RWPE1 (cell line): ENCODE measurements at places on chromosomes 13 and 19.

DNA sequence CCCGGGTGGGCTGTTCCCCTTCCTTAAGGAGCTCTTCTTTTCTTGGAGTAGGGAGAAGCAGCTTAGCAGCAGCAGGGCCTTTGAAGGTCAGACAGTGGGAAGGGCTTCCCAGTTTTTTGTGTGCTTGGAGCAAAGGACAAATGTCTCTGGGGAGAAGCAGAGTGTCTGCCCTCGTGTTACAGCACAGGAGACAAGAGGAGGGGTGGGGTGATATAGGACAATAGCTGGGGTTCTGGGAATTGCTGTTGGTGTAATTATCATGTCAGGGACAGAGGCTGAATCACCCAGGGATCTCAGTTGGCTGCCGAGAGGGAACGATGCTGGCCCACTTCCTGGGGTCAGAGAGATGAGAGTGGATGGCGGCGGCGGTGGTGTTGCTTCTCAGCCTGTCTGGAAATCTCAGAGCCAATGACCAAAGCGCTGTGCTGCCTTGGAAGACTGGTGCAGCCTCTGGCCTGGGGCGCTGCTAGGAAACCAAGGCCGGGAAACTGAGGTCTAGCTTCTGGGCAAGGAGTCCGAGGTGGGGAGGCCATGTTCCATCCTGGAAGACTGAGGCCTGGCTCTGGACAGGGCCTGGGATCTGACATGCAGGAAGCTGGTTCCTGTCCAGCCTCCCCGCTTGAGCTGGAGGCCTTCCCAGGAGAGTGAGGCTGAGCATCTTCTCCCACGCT lies 1.2 kb downstream of the INAFM1 start:
- DNase-seq, result no peak

DNA sequence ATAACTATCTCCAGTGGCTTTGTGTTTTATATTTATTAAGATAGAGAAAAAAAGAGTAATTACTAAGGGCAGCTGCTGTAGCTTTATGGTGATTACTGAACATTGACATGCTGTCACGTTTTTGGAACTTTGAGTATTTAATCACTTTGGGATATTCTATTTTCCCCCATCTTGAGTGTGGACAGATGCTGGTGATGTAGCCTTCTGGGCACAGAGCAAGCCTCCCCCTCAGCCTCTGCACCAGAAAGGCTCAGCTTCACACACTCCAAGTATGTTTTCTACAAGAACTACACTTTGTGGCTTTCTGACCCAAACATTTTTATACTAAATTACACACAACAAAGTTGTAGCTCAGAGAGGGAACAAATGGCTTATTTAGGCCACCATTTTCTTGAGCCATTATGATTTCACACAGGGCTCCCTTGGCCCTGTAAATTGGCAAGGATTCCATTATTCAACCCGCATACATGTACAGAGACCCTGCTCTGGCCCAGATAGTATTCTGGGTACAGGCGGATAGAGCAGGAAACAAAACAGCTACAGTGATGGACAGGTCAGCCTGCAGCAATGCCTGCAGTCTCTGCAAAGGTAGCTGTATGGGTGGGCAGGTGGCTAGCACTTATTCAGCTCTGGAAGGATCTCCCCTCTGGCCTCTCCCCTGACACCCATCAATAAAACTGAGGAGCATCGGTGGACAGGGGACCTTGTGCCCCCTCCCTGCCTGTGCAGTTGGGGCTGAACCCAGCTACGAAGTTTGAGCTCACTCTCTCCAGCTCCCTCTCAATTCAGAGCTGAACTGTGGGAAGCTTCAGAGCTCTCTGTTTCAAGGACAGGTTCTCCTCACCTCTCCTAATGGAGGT lies 1.3 kb downstream of the ALOX5AP start:
- no peak for DNase-seq

DNA sequence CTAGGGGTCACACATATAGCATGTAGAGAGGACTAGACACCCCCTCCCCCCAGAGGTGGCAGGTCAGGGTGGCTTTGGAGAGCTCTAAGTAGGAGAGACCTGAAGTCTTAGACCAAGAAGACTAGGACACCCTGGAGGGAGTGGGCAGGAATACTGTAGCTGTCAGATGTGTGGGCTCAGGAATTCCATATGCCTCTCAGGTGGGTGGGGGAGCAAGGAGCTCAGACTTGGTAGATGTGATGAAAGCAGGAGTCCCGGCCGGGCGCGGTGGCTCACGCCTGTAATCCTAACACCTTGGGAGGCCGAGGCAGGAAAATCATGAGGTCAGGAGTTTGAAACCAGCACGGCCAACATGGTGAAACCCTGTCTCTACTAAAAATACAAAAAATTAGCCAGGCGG lies 1.6 kb downstream of the CRB3 start:
- no peak for DNase-seq

DNA sequence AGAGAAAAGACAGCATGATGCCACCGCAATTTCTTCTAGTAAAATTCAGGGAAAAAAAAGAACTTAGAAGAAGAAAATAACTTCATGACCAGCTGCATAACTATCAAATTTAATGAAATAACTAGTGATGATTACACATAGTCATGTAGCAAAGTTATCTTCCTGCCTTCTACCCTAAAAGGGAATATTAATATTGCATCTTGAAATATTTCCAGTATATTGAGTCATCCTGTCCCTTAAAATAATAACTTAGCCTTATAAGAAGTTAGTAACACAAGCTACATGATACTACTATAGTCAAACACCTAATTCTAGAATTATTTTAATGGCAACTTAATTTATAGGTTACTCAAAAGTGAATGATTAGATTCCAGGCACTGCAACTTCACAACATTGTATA lies 289.2 kb downstream of the KLF12 start:
- DNase-seq, result no peak

GRCh38 chr19:35756377-35757230 lies at the start of gene HSPB6:
TSS of gene HSPB6 (minus strand) at chr19:35757029. CDS start at chr19:35757008, 21 bp downstream.
- no peak for DNase-seq

DNA sequence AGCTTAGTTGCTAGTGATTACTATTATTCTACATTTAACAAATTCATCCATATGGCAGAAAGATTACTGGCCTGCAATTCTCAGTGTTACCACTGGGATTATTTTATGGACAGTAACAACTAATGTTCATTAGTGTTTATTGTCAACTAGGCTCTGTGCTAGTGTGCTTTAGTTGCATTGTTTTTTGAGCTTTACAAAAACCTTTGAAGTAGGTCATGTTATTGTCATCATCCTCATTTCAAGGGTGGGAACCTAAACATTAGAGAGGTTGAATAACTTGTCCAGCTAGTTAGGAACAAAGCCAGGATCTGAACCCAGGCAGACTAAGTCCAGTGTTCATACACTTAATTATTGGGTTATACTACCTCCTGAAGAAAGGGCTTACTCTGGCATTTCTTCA lies 27.8 kb upstream of the TDRD3 start:
- DNase-seq, result no peak

GRCh38 chr13:39496506-39496905 lies 106.5 kb downstream of the LHFPL6 start:
- no peak for DNase-seq

DNA sequence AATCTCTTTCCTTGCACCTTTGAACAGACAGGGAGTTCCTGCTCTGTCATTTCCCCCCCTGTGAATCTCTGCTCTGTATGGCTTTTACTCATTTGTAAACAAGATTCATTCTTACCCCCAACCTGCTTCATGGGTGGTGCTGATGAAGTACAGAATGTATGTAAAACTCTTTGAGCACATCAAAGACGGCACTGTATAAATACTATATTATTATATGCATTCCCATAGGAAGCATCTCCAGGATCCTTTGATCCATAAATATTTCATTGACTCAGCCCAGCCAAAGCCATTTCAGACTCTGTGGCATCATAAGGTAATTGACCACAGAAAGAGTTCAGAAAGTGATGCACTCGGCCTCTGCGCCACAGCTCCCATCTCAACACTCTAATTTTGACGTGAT lies 208.7 kb downstream of the EFNB2 start:
- no peak for DNase-seq
